ENCODE measurements at places on chromosomes 4 and X. TPM values are rescaled to one million over a fixed set of nuclear protein-coding genes. Genes with fewer than 3 reads are reported as not detected.

GRCh38 chrX:71253253-71254091 lies 468 bp downstream of the ZMYM3 start:
- H3K27me3 ChIP-seq, result no peaks in the 10 kb centered on the region
- peak overlapping the region; percentile 89 for H3K4me3 ChIP-seq
- no peak for DNase-seq
- H3K27ac ChIP-seq, result peak overlapping the region; percentile 72
- H3K4me1 ChIP-seq, result peaks cover 6% of the 10 kb centered on the region
- H3K36me3 ChIP-seq, result peaks cover 5% of the 10 kb centered on the region

- no peak overlapping the region for H3K27ac ChIP-seq
- H3K36me3 ChIP-seq, result no peaks in the 10 kb centered on the region
- no peak for DNase-seq
- H3K4me3 ChIP-seq, result no peak overlapping the region
- peaks cover 3% of the 10 kb centered on the region for H3K4me1 ChIP-seq
- H3K27me3 ChIP-seq, result no peaks in the 10 kb centered on the region
Observed at GRCh38 chr4:38919494-38919893, 51.9 kb downstream of the FAM114A1 start.

DNA sequence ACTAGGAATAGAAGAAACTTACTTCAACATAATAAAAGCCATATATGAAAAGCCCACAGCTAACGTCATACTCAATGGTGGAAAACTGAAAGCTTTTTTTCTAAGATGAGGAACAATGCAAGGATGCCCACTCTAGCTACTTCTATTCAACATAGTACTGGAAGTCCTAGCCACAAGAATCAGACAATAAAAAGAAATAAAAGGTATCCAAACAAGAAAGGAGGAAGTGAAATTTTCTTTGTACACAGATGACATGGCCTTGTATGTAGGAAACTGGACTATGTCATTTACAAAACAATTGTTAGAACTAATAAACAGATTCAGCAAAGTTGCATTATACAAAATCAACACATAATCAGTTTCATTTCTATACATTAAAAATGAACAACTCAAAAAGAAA lies 25.5 kb upstream of the NXT2 start:
- H3K4me1 ChIP-seq, result no peaks in the 10 kb centered on the region
- H3K4me3 ChIP-seq, result no peak overlapping the region
- H3K27ac ChIP-seq, result no peak overlapping the region
- H3K36me3 ChIP-seq, result no peaks in the 10 kb centered on the region
- DNase-seq, result no peak

Gene SSX1
- not detected for polyA plus RNA-seq

Gene FMR1NB
- not detected for polyA plus RNA-seq

DNA sequence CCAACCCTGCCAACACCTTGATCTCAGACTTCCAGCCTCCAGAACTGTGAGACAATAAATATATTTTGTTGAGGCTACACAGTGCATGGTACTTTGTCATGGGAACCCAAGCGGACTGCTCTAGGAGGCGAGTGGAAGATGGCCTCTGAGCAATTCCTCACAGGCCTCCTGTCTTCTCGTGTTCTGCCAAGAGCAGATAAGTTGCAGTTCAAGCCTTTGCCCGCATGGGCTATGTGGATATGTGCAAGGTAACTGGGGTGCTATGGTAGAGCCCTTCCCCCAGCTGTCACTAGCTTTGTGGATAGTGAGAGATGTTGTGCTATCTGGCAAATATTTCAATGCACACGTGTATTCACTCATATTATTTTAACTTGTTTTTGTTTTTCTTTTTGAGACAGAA lies 156.0 kb upstream of the BCOR start:
- H3K4me3 ChIP-seq, result no peak overlapping the region
- no peaks in the 10 kb centered on the region for H3K36me3 ChIP-seq
- no peak overlapping the region for H3K27ac ChIP-seq
- no peaks in the 10 kb centered on the region for H3K4me1 ChIP-seq
- H3K27me3 ChIP-seq, result no peaks in the 10 kb centered on the region

DNA sequence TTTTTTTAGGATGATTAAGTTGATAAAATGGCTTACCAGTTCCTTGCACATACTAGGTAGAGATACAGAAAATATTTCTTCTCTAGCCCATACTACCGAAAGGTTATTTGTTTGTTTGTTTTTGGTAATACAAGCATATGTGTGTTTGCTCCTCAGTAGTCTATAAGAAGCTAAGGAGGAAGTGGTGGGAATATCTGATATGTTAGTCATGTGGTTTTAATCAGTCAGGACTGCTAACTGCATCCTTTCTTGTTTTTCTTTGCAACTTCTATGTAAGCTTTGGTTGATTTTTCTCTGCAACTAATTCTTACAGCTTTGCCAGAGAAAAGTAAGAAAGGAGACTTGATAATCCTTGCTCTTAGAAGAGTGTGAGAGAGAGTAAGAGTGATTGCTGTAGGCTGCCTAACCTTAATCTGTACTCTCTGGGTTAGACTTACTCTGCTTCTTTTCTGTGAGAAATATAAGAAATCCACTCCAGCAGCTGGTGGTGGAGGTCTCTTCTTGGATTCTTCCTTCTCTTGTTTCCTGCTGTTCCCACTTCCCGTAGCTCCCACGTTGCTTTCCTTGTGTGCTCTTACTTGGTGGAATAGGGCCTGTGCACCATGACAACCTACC lies 28.3 kb downstream of the SEPTIN11 start:
- peaks cover 14% of the 10 kb centered on the region for H3K4me1 ChIP-seq
- H3K4me3 ChIP-seq, result no peak overlapping the region
- H3K27ac ChIP-seq, result no peak overlapping the region
- no peaks in the 10 kb centered on the region for H3K27me3 ChIP-seq

DNA sequence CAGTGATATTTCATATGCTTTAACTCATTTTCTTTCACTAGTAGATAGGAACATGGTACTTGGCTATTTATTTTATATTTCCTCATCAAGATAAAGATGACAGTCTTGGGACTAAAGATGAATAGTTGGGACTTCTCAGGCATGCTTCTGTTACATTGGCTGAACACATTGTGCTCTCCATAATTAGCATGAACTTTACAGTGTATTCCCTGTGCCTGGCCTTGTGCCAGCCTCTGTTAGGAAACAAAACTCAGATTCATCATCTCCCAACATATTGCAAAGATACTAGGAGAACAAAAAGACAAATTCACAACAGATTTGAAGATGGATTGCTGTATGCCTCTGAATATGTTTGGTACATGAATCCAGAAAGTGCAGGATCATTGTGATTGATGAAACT lies 26.4 kb downstream of the GRIA2 start:
- DNase-seq, result no peak
- no peak overlapping the region for H3K4me3 ChIP-seq
- no peak overlapping the region for H3K27ac ChIP-seq
- H3K4me1 ChIP-seq, result no peaks in the 10 kb centered on the region
- H3K27me3 ChIP-seq, result no peaks in the 10 kb centered on the region

Gene STS
- polyA plus RNA-seq, result 4.8 TPM

DNA sequence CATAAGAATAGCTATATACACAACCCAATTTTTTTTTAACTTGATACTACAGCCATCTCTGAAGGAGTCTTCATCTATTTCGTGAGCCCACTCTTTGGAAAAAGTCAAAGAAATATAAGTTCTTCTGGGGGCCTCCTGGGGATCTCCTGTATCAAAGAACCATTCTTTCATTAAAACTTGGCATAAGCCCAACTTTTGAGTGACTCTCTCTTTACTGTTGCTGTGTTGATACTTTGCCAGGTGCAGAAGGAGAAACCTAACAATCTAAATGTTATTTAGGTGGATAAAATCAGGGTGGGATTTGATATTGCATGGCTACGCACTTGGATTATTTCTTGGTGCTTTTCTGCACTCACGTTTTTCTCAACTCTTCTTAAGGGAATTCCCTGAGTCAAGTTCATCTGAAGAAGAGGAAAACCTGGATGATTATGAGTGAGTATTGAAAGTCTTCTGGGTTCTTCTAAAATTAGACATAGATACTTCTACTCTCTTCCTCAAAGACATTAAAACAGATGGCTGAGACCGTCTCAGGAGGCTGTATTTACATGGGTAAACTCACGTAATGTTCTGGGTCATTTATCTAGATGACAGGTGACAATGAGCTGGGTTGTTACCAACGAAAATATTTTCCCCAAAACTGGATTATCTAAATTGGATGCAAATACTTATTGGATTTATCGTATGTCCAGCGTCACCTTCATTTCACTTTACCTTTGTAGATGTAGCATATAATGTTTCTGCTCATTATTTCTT lies 25.2 kb downstream of the BMX start:
- H3K27ac ChIP-seq, result no peak overlapping the region
- H3K27me3 ChIP-seq, result peaks cover 5% of the 10 kb centered on the region
- no peaks in the 10 kb centered on the region for H3K36me3 ChIP-seq
- no peak overlapping the region for H3K4me3 ChIP-seq
- no peaks in the 10 kb centered on the region for H3K4me1 ChIP-seq
- no peak for DNase-seq

DNA sequence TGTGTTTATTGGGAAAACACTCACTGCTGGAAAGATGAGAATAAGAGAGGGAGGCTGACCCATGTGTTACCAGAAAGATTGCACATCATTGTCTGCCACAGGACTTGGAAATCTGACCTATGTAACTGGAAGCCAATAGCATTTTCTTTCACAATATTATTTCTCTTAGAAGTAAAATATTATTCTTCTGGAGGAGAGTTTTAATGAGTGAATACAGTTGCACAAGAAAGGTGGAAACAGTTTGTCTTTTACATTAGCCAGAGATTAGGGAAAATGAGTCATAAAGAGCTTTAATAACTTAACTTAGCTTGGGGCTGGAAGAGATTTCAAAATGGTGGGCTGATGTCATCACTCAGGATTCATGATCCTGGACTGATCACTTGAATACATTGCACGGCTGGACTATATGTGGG lies 31.5 kb upstream of the LNX1 start:
- H3K27me3 ChIP-seq, result no peaks in the 10 kb centered on the region
- no peaks in the 10 kb centered on the region for H3K4me1 ChIP-seq
- H3K36me3 ChIP-seq, result no peaks in the 10 kb centered on the region
- DNase-seq, result no peak
- no peak overlapping the region for H3K27ac ChIP-seq
- no peak overlapping the region for H3K4me3 ChIP-seq

Gene ENAM
- polyA plus RNA-seq, result 0.61 TPM

Gene OTC
- polyA plus RNA-seq, result not detected

DNA sequence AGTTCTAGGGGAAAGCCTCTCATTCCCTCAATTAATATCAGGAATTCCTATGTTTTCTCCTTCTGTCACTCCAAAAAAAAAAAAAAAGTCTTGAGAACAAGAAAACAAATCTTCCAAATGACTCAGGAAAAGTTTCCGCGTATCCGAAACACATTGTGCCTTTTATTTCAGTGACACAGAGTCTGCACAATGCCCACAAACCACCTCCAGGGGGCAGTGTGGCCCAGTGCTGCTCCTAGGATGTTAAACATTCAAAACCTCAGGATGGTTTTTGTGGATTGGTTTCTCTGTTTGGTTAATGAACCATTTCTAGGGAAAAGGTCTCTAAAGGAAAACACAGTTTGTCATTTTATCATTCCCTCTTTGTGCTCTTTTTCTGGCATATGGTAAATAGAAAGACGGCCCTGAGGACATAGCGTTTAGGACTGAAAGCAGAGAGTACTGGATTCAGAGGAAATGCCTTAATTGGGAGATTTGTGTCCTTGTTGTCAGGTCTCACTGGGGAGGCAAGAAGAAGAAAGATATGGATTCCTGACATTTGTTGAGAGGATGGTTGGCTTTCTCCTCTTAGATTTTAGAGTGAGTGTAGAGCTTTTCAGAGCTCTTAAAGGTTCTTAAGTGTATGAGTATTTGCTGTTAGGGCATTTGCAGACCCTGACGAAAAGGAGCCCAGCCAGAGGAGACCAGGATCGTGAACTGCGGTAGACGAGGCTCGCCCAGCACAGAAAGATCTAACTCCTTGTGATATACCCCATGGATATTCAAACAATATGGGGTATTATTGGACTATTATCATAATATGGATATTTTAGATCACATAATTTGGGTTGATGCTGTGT lies 65.7 kb upstream of the MAP9 start:
- H3K4me1 ChIP-seq, result no peaks in the 10 kb centered on the region
- DNase-seq, result no peak
- no peak overlapping the region for H3K4me3 ChIP-seq
- H3K27me3 ChIP-seq, result no peaks in the 10 kb centered on the region
- no peak overlapping the region for H3K27ac ChIP-seq

Gene PUDP
- 61.0 TPM for polyA plus RNA-seq

DNA sequence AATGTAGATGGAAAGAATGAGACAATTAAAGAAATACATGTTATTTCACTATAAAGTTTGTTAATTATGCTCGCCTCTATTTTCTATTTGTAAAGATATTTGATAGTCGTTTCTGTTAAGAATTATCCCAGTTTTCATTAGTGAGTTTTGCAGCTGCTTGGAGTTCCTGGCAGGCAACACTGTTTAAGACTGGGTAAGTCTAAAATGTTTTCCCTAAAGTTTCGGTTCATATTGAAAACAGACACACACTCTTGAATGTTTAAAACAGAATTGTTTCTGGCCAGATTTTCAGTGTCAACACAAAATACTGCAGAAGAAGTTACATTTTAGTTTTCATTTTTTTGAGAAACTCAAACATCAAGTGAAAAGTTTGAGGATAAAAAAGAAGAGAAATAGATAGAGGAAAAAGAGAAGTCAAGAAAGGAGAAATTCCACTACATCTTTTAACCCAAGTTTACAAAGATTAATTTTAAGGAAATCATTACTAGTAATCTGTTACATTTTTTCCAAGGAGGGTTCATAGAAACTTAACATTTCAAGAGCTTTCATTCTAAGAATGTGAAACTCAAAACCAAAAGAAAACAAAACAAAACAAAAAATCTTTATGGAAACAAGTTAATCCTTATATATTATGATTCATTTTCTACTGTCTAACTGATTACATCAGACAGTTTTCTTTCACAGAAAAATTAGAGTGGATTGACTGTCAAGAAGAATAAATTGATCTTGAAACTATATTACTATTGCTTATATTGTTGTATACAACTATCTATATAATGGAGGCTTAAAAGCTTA lies 305.5 kb downstream of the FAT4 start:
- no peaks in the 10 kb centered on the region for H3K4me1 ChIP-seq
- DNase-seq, result no peak
- H3K27me3 ChIP-seq, result no peaks in the 10 kb centered on the region
- no peak overlapping the region for H3K27ac ChIP-seq

GRCh38 chr4:128608006-128608405 lies 201.5 kb upstream of the JADE1 start:
- no peak overlapping the region for H3K4me3 ChIP-seq
- no peaks in the 10 kb centered on the region for H3K36me3 ChIP-seq
- H3K27ac ChIP-seq, result no peak overlapping the region
- no peaks in the 10 kb centered on the region for H3K27me3 ChIP-seq

Gene MAGEA2
- polyA plus RNA-seq, result not detected

GRCh38 chr4:5500165-5500564 lies 208.2 kb downstream of the EVC2 start:
- H3K36me3 ChIP-seq, result no peaks in the 10 kb centered on the region
- DNase-seq, result no peak
- no peaks in the 10 kb centered on the region for H3K27me3 ChIP-seq
- H3K4me1 ChIP-seq, result no peaks in the 10 kb centered on the region

Gene FAAH2
- 1.6 TPM for polyA plus RNA-seq

GRCh38 chr4:105198541-105198940 lies 51.9 kb downstream of the TET2 start:
- DNase-seq, result no peak
- no peak overlapping the region for H3K27ac ChIP-seq
- H3K4me1 ChIP-seq, result peaks cover 39% of the 10 kb centered on the region
- no peaks in the 10 kb centered on the region for H3K27me3 ChIP-seq
- no peak overlapping the region for H3K4me3 ChIP-seq
- H3K36me3 ChIP-seq, result peaks cover 18% of the 10 kb centered on the region

Gene SPANXN3
- polyA plus RNA-seq, result not detected

Gene GABRA4
- polyA plus RNA-seq, result 1.2 TPM
